Posterior vena cava (tissue), 2 donors: ENCODE measurements at places on chromosomes 16 and 17. TPM values are rescaled to one million over a fixed set of nuclear protein-coding genes. Genes with fewer than 3 reads are reported as not detected.

HNF1B gene
- total RNA-seq: not detected

NOD2 gene
- total RNA-seq: 4.5 TPM

EPOP gene
- 1.6 TPM for total RNA-seq

PPP1R1B gene
- total RNA-seq: 0.38 TPM

HOXB13 gene
- not detected for total RNA-seq
